ENCODE measurements at places on chromosomes 1 and 21. TPM values are rescaled to one million over a fixed set of nuclear protein-coding genes. Genes with fewer than 3 reads are reported as not detected.

- no peak for DNase-seq
Measured at GRCh38 chr1:218702775-218703174, 357.6 kb downstream of the TGFB2 start.

The ILDR2 gene
- total RNA-seq: 18.5 TPM

DNA sequence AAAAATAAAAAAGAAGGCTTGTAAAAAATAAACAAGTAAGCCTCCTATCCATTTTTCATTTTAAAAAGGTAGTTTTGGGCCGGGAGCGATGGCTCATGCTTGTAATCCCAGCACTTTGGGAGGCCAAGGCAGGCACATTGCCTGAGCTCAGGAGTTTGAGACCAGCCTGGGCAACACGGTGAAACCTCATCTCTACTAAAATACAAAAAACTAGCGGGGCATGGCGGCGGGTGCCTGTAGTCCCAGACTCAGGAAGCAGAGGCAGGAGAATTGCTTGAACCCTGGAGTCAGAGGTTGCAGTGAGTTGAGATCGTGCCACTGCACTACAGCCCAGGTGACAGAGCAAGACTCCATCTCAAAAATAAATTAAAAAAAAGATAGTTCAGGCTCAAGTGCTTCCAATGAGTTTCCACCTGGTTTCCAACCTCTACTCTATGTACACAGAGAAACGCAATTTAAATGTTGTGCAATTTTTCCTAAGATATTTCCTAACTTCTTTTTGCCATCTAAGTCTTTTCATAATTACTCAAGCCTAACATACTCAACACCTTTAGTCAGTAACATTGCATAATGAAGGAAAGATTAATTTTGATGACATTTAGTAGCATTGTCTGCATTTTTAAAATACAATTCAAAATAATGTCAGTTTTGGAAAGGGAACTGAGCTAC lies 106.3 kb downstream of the KCNT2 start:
- no peak for DNase-seq

- DNase-seq: peak; percentile 16
Measured at GRCh38 chr1:224498574-224499170, 64.1 kb upstream of the WDR26 start.

DNA sequence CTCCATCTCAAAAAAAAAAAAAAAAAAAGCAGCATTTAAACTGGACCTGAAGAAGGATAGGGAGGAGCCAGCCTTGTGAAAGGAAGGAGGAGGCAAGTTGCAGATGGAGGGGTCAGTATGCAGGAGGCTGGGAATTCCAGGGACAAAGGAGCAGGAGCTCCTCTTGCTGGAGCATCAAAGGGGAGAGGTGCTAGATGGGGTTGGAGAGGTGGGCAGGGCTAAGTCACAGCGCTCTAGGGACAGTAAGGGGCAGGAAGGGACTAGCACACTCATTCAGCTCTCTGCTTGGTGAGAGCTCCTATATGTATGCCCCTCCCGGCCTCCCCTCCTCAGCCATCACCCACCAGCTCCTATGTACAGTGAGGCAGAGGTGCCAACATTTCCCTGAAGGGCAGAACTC lies 26.8 kb downstream of the MAP7D1 start:
- DNase-seq: no peak

The VAV3 gene
- total RNA-seq: 2.5 TPM

GRCh38 chr1:38989979-38990378 lies 1.1 kb upstream of the AKIRIN1 start:
- no peak for DNase-seq

The AUNIP gene
- 9.9 TPM for total RNA-seq

The GJA8 gene
- total RNA-seq: not detected

GRCh38 chr1:70874063-70874462 lies 173.6 kb downstream of the PTGER3 start:
- DNase-seq: no peak

The ARTN gene
- total RNA-seq: 3.0 TPM

DNA sequence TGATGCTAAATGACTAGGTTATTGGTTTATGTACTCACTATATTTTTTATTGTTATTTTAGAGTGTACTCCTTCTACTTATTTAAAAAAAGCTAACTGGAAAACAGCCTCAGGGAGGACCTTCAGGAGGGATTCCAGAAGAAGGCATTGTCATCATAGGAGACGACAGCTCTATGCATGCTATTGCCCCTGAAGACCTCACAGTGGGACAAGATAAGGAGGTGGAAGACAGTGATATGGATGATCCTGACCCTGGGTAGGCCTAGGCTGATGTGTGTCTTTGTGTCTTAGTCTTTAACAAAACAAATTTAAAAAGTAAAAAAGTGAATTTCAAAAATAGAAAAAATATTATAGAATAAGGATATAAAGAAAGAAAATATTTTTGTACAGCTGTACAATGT lies 155.7 kb upstream of the CD34 start:
- no peak for DNase-seq

The OR2T3 gene
- not detected for total RNA-seq

DNA sequence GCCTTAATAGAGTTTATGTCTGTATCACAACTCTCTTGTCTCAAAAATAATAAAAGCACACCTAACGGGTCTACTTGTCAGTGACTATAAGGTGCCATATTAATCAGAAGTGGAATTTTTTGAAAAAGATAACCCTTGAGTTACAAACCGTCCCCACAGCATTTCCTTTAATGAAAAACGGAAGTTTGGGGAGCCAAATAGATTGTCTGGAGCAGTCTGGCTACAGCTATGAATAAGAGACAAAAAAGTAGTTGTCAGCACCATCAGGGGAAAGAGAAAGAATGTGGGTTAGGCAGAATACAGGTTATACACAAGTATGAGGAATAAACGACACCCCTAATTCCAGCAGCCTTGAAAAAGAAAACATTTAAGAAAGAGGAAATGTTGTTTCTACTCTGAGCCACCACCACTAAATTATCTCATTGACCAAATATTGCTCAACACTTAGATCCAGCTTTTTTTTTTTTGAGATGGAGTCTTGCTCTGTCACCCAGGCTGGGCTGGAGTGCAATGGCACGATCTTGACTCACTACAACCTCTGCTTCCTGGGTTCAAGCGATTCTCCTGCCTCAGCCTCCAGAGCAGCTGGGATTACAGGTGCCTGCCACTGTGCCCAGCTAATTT lies 29.4 kb upstream of the USP24 start:
- DNase-seq: no peak

DNA sequence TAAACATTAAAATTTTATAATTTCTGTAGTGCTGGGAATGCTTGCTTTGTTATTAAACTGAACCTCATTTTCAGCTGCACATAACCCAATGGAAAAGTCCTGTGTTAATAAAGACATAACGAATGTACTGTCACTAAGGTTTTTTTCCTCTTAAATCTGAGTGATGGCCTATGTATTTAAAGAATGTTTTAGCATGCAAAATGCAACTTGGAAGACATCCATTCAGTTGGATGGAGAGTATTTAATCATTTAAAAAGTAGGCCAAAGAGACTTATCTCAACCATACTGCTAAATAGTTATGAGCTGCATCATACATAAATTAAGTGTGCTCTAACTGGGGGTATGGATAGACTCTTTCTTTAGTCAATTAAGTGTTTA lies 48.5 kb downstream of the RWDD3 start:
- no peak for DNase-seq

- DNase-seq: no peak
Measured at GRCh38 chr1:243496806-243497205, 241.0 kb downstream of the SDCCAG8 start.

DNA sequence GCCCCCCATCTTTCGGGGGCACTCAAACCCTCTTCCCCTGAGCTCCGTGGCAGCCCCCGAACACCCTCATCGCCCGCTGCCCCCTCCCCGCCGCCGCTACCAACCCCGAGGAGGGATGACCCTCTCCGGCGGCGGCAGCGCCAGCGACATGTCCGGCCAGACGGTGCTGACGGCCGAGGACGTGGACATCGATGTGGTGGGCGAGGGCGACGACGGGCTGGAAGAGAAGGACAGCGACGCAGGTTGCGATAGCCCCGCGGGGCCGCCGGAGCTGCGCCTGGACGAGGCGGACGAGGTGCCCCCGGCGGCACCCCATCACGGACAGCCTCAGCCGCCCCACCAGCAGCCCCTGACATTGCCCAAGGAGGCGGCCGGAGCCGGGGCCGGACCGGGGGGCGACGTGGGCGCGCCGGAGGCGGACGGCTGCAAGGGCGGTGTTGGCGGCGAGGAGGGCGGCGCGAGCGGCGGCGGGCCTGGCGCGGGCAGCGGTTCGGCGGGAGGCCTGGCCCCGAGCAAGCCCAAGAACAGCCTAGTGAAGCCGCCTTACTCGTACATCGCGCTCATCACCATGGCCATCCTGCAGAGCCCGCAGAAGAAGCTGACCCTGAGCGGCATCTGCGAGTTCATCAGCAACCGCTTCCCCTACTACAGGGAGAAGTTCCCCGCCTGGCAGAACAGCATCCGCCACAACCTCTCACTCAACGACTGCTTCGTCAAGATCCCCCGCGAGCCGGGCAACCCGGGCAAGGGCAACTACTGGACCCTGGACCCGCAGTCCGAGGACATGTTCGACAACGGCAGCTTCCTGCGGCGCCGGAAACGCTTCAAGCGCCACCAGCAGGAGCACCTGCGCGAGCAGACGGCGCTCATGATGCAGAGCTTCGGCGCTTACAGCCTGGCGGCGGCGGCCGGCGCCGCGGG lies 837 bp downstream of the FOXD3 start:
- DNase-seq: peak; percentile 61

The CFAP141 gene
- total RNA-seq: not detected

DNA sequence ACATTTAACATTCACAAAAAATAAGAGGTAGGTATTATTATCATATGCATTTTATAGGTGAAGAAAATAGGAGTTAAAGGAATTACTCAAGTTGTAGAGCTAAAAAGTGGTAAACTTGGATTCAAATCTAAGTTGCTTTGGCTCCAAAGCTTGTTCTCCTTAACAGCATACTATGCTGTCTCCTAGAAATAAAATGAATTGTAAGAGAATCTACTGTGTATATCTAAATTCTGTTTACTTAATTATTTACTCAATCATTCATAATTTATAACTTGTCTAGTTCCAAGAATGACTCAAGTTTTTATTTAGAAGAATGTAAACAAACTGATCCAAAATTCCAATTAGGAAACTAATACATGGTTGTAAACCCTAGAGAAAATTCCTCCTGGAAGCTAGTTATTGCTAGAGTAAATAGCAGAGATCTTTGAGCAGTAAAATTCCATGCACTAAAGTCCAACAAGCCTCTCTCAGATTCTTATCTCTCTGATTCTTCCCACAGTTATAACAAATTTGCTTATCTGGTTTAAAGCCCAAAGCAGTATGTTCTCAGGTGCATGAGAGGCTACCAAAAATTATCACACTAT lies 132.5 kb upstream of the DPT start:
- no peak for DNase-seq

The FMOD gene
- 2.2 TPM for total RNA-seq

DNA sequence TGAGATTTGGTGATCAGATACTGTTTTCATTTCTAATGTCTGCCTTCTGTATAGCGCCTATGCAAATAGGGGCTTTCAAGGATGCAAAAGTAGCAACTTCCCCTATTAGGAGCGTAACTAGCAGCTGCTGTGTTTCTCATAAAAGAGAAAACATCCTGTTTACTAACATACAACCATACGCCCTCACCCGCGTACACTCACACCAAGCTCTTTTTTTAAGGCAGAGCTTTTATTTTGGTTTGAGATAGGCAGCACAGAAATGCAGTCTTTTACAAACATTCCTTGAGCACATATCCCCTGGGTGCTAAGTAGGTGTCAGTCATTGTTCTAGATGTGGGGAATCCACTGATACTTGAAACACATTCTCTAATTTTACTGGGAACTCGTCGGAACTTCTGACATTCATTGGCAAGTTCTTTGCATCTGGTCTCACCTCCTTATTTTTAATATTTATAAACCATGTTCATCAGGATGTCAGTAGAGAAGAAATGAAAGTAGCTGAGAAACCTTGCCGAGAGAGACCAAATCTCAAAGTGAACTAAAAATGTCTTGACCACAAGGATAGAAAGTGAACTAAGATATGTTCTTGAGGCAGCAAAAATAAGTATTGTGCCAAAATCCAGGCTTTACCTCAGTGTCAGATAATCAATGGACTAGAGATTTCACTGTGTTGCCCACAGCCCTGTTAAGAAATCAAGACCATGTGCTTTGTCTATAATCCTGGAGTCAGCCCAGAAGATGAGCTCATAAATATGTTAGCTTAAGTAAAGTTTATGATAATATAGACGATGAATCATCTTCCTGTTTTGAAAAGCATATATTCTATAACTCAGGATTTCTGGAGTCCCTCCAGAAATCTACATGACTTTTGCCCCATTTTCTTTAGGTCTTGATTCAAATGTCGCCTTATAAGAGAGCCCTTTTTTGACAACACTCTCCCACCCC lies 350.9 kb downstream of the ST6GALNAC3 start:
- no peak for DNase-seq
